Activated CD8-positive, alpha-beta memory T cell treated with anti-CD3 and anti-CD28 coated beads, Interleukin-2, amount 10 ng/mL, durations not matched to agents 7 days and 5 days (primary cell): ENCODE measurements at places on chromosomes 7 and 10. TPM values are rescaled to one million over a fixed set of nuclear protein-coding genes. Genes with fewer than 3 reads are reported as not detected.

- peak; percentile 9 for DNase-seq
- H3K27ac ChIP-seq: no peak overlapping the region
- no peaks in the 10 kb centered on the region for H3K27me3 ChIP-seq
- H3K4me1 ChIP-seq: no peaks in the 10 kb centered on the region
- H3K36me3 ChIP-seq: no peaks in the 10 kb centered on the region
Measured at GRCh38 chr7:158299607-158300006, 288.0 kb downstream of the PTPRN2 start.

- no peak for DNase-seq
- H3K27me3 ChIP-seq: peaks cover 18% of the 10 kb centered on the region
- H3K4me1 ChIP-seq: peaks cover 5% of the 10 kb centered on the region
- H3K4me3 ChIP-seq: no peak overlapping the region
Measured at GRCh38 chr7:92156990-92157389, 22.0 kb downstream of the LRRD1 start.

DNA sequence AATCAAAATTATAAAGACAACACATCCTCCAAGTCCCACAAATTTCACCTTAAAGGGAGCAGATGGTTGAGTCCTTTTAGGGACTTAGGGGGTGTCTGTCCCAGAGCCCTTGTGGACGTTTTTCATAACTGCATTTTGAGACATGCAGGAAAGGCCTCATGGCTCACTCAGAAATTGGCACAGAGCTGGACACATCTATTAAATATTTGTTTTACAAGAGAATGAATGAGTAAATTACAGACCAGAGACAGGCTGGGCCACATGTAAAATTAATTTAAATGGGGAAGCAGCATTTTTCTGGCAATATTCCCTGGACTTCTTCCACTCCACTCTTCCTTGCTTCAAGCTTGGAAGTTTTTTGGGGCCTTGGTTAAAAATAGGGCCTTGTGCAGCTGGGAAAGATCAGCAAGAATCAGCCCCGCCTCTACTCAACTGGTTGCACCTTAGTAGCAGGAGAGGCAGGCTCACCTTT lies 20.0 kb downstream of the LAMB1 start:
- no peak overlapping the region for H3K27ac ChIP-seq
- no peaks in the 10 kb centered on the region for H3K36me3 ChIP-seq
- peaks cover 27% of the 10 kb centered on the region for H3K27me3 ChIP-seq
- H3K4me1 ChIP-seq: no peaks in the 10 kb centered on the region
- no peak for DNase-seq

The MKX gene
- not detected for total RNA-seq

GRCh38 chr10:28320799-28321198 lies 17.9 kb upstream of the MPP7 start:
- H3K4me1 ChIP-seq: peaks cover 2% of the 10 kb centered on the region
- no peak overlapping the region for H3K4me3 ChIP-seq
- no peaks in the 10 kb centered on the region for H3K36me3 ChIP-seq
- H3K27me3 ChIP-seq: no peaks in the 10 kb centered on the region
- no peak for DNase-seq
- H3K27ac ChIP-seq: no peak overlapping the region

GRCh38 chr7:154735766-154736165 lies 267.2 kb downstream of the PAXIP1 start:
- no peak for DNase-seq
- no peak overlapping the region for H3K4me3 ChIP-seq
- H3K36me3 ChIP-seq: no peaks in the 10 kb centered on the region
- no peak overlapping the region for H3K27ac ChIP-seq
- H3K4me1 ChIP-seq: no peaks in the 10 kb centered on the region

The HOXA11 gene
- not detected for total RNA-seq

- no peak overlapping the region for H3K4me3 ChIP-seq
- H3K4me1 ChIP-seq: peaks cover 12% of the 10 kb centered on the region
- peak; percentile 66 for DNase-seq
- H3K27ac ChIP-seq: no peak overlapping the region
Measured at GRCh38 chr7:24290004-24290641, 6.1 kb downstream of the NPY start.

GRCh38 chr10:121065330-121065729 lies 214.2 kb downstream of the WDR11 start:
- H3K4me1 ChIP-seq: peaks cover 11% of the 10 kb centered on the region
- H3K4me3 ChIP-seq: no peak overlapping the region
- H3K27ac ChIP-seq: no peak overlapping the region
- H3K27me3 ChIP-seq: no peaks in the 10 kb centered on the region
- no peaks in the 10 kb centered on the region for H3K36me3 ChIP-seq

DNA sequence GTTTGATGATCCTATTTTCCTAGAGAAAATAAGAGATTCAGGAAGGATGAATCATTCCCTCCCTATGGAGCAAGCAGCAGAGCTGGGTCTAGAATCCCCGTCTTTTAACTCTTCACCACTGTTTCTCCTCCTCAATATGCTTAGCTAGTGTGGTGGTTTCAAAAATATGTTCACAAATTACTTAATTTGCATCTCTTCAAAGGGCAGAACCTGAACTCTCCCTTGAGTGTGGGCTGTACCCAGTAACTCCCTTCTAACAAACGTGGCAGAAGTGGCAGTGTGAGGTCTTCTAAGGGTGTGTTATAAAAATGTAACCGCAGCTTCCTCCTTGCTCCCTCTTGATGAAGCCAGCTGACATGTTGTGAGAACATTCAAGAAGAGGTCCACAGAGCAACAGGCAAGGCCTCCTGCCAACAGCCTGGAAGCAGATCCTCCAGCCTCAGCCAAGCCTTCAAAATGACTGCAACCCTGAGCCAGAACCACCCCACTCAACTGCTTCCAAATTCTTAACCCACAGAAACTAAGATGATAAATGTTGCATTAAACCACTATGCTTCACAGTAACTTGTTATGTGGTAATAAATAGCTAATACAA lies 36.6 kb downstream of the SRPK2 start:
- H3K4me3 ChIP-seq: peak overlapping the region; percentile 50
- peak; percentile 73 for DNase-seq
- no peaks in the 10 kb centered on the region for H3K27me3 ChIP-seq
- H3K4me1 ChIP-seq: peaks cover 49% of the 10 kb centered on the region
- peaks cover 3% of the 10 kb centered on the region for H3K36me3 ChIP-seq

The NDUFB2 gene
- total RNA-seq: 165 TPM

- no peak overlapping the region for H3K27ac ChIP-seq
- H3K27me3 ChIP-seq: peaks cover 81% of the 10 kb centered on the region
- peak; percentile 45 for DNase-seq
- H3K4me1 ChIP-seq: peaks cover 21% of the 10 kb centered on the region
Measured at GRCh38 chr7:116525298-116525912, 569 bp downstream of the CAV1 start.

DNA sequence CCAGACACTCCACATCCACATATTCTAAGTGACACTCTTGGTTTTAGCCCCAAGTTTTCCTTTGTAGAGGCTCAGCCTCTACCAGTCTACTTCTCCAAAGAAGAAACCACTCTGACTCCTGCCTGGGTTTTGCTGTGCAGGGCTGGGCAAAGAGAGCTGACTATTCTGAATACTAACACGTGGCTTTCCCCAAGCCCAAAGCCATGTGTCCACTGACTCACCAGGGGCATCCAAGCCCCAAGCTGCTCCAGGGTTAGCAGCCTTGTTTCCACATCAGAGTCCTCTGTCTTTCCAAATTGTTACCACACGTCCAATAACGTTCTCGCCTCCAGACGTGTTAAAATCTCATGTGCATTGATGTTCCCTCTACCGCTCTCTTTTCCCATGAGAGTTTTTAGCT lies 8.7 kb downstream of the GALNTL5 start:
- H3K36me3 ChIP-seq: peaks cover 2% of the 10 kb centered on the region
- no peaks in the 10 kb centered on the region for H3K27me3 ChIP-seq
- no peak overlapping the region for H3K27ac ChIP-seq
- no peaks in the 10 kb centered on the region for H3K4me1 ChIP-seq
- H3K4me3 ChIP-seq: no peak overlapping the region

GRCh38 chr7:86320889-86321288 lies 322.8 kb upstream of the GRM3 start:
- no peaks in the 10 kb centered on the region for H3K27me3 ChIP-seq
- no peak for DNase-seq
- no peaks in the 10 kb centered on the region for H3K4me1 ChIP-seq
- no peaks in the 10 kb centered on the region for H3K36me3 ChIP-seq
- no peak overlapping the region for H3K4me3 ChIP-seq

- peaks cover 36% of the 10 kb centered on the region for H3K36me3 ChIP-seq
- no peak overlapping the region for H3K4me3 ChIP-seq
- H3K27ac ChIP-seq: peak overlapping the region; percentile 43
- peaks cover 58% of the 10 kb centered on the region for H3K4me1 ChIP-seq
- no peaks in the 10 kb centered on the region for H3K27me3 ChIP-seq
Measured at GRCh38 chr7:131004371-131004770, 270.4 kb upstream of the KLF14 start.

DNA sequence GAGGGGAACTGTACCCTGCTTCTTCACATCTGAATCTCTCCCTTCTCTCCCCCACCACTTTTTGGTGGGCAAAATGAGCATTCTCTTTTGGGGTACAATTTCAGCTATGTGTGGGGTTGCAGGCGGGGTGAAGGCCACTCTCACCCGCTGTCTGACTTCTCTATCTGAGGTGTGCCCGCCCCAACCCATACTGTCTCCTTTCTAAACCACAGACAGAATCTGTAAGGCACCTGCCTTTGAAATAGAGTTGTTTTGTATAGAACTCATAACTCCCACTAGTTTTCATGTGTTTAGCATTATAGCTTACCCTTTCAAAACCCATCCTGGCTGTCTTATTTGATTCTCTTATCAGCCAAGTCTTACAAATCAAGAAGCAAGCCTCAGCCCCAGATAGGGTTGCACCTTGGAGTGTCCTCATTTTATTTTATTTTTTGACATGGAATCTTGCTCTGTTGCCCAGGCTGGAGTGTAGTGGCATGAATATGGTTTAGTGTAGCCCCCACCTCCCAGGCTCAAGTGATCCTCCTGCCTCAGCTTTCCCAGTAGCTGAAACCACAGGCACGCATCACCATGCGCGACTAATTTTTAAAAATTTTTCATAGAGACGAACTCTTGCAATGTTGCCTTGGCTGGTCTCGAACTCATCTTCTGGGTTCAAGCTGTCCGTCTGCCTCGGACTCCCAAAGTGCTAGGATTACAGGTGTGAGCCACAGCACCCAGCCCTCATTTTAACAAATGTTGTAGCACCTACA lies 11.9 kb downstream of the TSPAN14 start:
- peaks cover 97% of the 10 kb centered on the region for H3K4me1 ChIP-seq
- H3K4me3 ChIP-seq: peak overlapping the region; percentile 67
- H3K27ac ChIP-seq: peak overlapping the region; percentile 84

The ZNF862 gene
- total RNA-seq: 23.1 TPM

DNA sequence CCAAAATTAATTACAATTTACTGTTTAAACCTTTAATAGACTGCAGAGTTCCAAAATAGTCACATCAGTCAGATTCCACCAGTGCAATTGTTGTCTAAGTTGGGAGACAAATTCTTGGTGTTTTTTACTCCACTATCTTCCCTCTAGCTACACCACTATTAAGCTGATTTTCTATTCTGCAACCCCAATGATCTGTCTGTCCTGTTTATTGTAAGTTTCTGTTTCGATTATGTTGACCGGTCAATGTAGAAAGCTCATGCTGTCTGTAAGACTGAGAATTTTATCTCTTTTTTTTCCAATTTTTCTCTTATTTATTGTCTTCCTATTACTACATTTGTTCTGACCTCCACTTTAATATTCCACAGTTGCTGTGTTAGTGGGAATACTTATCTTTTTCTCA lies 557.5 kb downstream of the SH2D4B start:
- H3K4me1 ChIP-seq: no peaks in the 10 kb centered on the region
- DNase-seq: no peak
- no peaks in the 10 kb centered on the region for H3K27me3 ChIP-seq
- H3K36me3 ChIP-seq: no peaks in the 10 kb centered on the region

The OPN1SW gene
- not detected for total RNA-seq

- no peak overlapping the region for H3K4me3 ChIP-seq
- DNase-seq: peak; percentile 29
- H3K27ac ChIP-seq: no peak overlapping the region
- peaks cover 21% of the 10 kb centered on the region for H3K27me3 ChIP-seq
- H3K4me1 ChIP-seq: no peaks in the 10 kb centered on the region
- H3K36me3 ChIP-seq: no peaks in the 10 kb centered on the region
Measured at GRCh38 chr10:42960991-42961795, 115.7 kb upstream of the RET start.

- no peak overlapping the region for H3K4me3 ChIP-seq
- no peak for DNase-seq
- no peak overlapping the region for H3K27ac ChIP-seq
Measured at GRCh38 chr10:89357096-89357495, 20.8 kb upstream of the IFIT1B start.

GRCh38 chr10:128121750-128122412 lies 4.3 kb downstream of the MKI67 start:
- H3K4me1 ChIP-seq: peaks cover 54% of the 10 kb centered on the region
- no peak overlapping the region for H3K4me3 ChIP-seq
- H3K36me3 ChIP-seq: peaks cover 74% of the 10 kb centered on the region
- H3K27ac ChIP-seq: no peak overlapping the region
- no peak for DNase-seq

The ASIC3 gene
- 3.9 TPM for total RNA-seq

GRCh38 chr7:114487174-114487573 lies 72.6 kb downstream of the FOXP2 start:
- H3K4me3 ChIP-seq: no peak overlapping the region
- no peaks in the 10 kb centered on the region for H3K27me3 ChIP-seq
- H3K36me3 ChIP-seq: no peaks in the 10 kb centered on the region
- no peak for DNase-seq

GRCh38 chr7:140594131-140594691 lies 46.4 kb downstream of the DENND2A start:
- H3K4me3 ChIP-seq: no peak overlapping the region
- peaks cover 30% of the 10 kb centered on the region for H3K27me3 ChIP-seq
- no peaks in the 10 kb centered on the region for H3K36me3 ChIP-seq
- H3K27ac ChIP-seq: no peak overlapping the region
- no peak for DNase-seq
- peaks cover 10% of the 10 kb centered on the region for H3K4me1 ChIP-seq

DNA sequence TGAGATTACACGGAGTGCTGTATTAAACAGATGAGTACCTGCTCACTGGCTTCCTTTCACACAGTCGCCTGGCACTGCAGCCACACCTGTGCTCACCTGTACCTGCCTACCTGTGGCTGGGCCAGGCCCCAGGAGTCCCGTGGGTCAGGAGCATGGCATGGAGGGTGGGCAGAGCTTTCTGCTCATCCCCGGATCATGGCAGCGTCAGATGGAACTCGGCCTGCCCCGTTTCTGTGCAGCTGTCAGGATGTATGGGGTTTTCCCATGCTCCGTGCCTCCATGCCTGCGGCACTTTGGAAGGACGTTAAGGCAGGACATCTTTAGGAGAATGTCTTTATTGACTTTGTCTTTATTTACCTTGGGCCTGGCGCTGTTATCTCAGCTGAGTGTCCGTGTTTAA lies 112.2 kb downstream of the MGMT start:
- H3K36me3 ChIP-seq: no peaks in the 10 kb centered on the region
- H3K27ac ChIP-seq: no peak overlapping the region

The TSPAN33 gene
- total RNA-seq: 15.2 TPM

The SRRM3 gene
- total RNA-seq: 0.09 TPM
